ENCODE measurements at places on chromosomes 5 and 9.
A peak's percentile ranks its signal among the peaks of the same experiment; 100 is the strongest.

DNA sequence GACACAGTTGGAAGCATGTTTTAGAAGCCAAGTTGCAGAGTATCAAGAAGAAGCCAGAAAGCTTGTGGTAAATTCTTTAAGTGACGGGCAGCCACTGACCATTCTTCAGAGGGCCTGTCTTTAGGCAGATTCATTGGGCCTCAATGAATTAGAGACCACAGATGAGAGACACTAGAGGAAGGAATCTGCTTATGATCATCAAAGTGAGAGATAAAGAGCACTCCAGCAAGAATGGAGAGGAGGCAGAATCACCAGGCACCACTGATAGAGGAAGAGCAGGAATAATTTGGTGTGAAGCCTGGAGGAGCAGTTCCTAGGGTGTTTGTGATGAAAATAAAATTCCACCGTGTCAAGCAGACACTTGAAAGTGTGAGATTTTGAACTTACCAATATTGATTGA lies 365.9 kb upstream of the SLC30A5 start:
- DNase-seq = no peak

DNA sequence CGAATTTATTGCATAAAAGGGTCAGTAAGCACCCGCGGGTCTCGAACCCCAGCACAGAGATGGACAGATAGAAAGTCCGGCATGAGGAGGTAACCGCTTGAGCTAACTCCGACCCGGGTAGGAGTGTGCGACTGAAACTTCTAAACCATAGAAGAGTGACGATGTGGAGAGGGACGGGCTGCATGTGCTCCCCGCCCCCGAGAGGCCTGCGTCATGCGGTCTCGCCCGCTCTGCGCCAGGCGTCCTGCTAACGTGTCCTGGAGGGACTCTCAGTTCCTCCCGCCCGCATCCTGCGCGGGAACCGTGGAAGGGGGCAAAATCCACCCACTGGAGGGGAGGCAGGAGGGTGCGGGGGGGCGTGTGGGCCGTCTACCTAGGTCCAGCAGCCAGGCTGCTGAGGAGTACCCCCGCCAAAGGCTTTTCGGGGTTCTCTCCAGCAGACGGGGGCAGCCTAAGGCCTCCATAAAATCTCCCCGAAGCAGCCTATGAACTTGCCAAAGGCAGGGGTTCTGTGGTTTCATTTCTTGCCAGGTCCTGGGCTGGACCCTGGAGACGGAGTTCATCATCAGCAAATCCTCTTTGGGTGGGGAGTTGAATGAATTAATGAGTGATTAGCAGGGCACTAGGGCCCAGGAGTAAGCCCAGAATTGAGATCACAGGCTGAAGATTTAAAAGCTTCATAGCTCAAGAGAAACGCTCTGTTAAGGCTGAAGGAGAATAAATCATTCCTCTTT lies 51.9 kb downstream of the TGFBI start:
- no peak for DNase-seq

DNA sequence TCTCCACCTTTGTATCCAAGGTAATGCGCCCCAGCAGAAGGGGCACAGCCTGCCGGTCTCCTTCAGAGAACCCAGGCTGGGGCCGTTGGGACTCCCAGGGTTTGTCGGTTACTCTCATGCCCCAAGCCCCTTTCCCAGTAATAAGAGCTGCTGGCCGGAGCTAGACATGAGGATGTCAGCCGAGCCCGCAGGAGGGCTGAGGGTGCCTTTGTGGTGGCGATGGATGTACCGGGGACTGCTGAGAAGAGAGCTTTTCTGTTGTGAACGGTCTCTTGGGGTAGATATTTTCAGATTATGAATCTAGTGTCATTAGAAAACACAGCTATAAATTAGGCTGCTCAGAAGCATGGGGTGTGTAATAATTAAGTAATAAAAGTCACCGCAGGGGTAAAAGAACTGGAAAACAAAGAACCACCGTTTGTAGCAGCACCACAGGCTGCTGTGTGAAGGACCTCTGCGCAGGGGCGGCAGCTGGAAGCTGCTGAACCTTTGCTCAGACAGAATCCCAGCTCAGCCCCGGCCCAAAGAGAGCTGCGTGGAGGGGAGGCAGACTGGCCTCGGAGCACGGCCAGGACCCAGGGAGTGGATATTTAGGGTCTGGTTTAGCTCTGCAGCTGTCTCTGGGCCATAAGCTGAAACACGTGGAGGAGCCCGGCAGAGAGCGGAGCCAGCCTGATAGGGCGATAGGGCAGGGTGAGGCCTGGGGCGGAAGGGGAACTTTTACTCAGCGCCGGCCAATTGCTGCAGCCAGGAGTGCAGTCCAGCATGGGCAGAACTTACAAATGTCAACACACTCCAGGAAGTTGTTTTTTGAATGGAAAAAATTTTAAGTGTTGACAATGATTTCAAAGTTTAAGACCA lies 50.5 kb upstream of the BARHL1 start:
- no peak for DNase-seq

- DNase-seq = no peak
Measured at GRCh38 chr5:56278335-56278753, 45.2 kb upstream of the ANKRD55 start.

- no peak for DNase-seq
Measured at GRCh38 chr9:137160716-137161557, 8.9 kb downstream of the LRRC26 start.

DNA sequence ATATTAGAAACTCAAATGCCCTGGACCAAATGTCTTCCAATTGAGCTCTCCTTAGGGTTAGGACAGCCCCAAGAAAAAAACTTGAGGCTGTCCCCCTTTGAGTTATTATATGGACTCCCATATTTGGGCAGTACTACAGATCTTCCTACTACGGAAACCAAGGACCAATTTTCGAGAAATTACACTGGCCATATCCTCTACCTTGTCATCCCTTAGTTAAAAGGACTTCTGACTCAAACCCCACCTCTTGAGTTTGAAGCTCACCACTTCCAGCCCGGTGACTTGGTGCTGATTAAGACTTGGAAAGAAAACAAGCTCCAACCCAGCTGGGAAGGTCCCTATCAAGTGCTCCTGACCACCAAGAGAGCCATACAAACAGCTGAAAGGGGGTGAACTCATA lies 497.0 kb upstream of the GRAMD2B start:
- DNase-seq = no peak

DNA sequence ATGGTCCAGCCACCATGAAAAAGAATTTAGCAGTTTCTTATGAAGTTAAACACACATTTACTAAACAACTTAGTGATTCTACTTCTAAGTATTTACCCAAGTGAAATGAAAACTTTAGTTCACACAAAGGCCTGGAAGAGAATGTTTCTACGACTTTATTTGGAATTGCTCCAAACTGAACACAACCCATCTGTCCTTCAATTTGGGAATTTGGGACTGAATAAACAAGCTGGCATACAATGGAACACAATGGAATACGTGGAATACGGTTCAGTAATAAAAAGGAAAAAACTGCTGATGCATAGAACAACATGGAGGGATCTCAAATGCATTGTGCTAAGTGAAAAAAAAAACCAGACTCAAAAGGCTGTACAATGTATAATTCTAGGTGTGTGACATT lies 44.6 kb upstream of the BASP1 start:
- DNase-seq = no peak

- no peak for DNase-seq
Measured at GRCh38 chr9:115134941-115135340, 17.0 kb upstream of the TNC start.

GRCh38 chr9:33297432-33297831 lies 7.1 kb downstream of the NFX1 start:
- no peak for DNase-seq

GRCh38 chr5:176154821-176155220 lies 83.4 kb upstream of the SIMC1 start:
- DNase-seq = no peak

GRCh38 chr9:134955156-134955555 lies 37.4 kb upstream of the FCN1 start:
- no peak for DNase-seq

- no peak for DNase-seq
Measured at GRCh38 chr9:123003466-123003865, 30.0 kb upstream of the GPR21 start.

DNA sequence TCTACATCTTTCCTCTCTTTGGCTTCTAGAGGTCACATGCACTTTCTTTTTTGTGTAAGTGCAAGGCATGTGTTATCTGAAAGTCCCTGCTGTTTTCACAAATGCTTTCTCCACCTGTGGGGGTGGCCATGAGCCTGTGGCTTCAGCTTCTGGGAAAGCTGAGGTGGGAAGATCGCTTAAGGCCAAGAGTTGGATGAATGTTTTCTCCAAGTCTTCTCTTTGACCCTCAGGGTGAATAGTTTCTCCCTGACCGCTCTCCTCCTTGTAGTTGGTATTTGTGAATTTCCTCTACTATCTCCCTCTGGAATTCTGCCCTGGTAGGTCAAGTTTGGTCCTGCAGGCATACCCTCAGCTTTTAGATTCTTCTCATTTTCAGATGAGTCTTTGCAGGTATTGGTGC lies 74.2 kb downstream of the UGCG start:
- no peak for DNase-seq

GRCh38 chr9:35903049-35903448 lies 3.0 kb upstream of the HRCT1 start:
- peak; percentile 50 for DNase-seq

DNA sequence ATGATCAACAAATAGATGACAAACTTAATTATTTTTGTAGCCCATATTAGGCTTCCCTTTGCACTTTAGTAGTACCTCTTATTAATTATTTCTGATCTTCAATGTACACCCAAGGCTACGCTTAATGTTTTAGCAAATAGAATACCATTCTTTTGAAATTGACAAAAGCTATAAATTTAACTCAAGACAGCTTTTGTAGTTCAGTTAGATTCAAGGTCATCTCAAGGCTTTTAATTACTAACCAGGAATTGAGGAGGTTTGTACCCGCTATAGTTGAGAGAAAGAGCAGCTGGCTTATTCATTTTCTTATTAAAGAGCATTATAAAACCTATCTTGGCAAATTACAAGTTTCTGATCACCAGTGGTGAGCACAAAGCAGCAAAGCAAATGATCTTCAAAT lies 15.1 kb downstream of the NR6A1 start:
- DNase-seq = no peak

DNA sequence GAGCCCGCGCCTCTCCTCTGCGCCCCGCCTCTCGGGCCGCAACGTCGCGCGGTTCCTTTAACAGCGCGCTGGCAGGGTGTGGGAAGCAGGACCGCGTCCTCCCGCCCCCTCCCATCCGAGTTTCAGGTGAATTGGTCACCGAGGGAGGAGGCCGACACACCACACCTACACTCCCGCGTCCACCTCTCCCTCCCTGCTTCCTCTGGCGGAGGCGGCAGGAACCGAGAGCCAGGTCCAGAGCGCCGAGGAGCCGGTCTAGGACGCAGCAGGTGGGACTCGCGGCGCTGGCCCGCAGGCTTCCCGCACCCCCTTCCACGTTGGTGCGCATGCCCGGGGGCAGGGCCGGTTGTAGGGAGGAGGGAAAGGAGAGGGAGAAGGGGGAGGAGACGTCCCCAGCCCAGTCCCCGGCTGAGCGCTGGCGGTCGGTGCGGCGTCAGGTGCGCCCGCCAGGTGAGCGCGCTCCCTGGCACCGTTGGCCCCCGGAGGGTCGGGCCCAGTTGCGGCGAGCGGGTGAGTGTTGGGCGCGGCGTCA lies at the start of gene OCLN:
Gene OCLN (plus strand): TSS at position 400 of the 532 bp plus-strand sequence. CDS start 11,455 bp downstream, outside the sequence.
- peak; percentile 85 for DNase-seq

DNA sequence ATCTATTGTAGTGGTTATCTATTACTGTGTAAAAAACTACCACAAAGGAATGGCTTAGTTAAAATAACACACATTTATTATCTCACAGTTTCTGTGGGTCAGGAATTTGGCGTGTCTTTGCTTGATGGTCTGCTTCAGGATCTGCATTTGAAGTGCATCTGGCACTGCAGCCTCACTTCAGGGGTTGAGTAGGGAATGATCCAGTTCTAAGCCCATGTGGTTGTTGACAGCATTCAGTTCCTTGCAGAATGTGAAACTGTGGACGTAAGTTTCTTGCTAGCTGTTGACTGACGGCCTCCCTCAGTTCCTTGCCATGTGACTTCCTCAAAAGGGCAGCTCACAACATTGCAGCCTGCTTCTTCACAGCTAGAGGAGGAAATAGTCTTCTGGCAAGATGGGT lies 2.1 kb upstream of the OGN start:
- DNase-seq = no peak

GRCh38 chr5:161481922-161482321 lies 64.6 kb downstream of the GABRB2 start:
- DNase-seq = no peak

- no peak for DNase-seq
Measured at GRCh38 chr9:115847216-115847615, 306.4 kb upstream of the PAPPA start.

DNA sequence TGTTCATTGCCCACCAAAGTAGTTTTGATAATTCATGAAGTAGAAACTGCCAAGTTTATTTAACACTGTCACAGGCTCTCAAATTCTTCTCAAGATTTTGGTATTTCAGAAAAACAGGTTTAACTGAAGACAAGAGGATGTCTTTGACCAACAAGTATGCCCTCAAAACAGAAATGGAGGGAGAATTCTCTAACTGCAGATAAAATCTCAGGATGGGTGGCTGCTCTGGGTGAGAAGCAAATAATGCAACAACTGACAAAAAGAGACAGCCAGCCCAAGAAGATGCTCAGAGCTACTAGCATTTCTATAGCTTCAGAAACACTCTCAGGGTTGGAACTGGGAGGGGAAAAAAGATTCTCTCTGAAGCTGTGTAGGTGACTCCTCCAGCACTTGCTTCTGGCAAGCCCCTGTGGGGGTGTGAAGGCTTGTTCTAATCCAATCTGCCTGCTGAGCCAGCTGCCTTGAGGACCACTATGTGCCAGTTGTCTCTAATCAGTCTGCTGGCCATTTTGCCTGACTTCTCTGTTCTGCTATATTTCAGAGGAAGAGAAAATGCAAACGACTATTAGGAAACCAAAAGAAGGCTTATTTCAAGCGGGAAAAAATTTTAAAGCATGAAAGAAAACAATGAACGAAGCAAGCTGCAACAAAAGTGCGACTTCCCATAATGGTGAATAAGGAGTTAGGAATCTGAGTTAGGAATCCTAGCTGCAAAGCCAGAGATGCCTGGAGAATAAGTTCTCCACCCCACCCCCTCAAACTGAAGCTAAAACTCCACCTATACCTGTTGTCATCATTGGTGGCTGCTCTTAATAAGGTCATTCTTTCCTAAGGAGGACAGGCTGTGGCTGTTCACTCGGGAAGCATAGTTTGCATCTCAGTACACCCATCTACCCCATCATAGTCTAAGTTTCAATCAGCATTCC lies 147.5 kb downstream of the GNAQ start:
- no peak for DNase-seq

GRCh38 chr5:110413856-110414255 lies 312.6 kb downstream of the TMEM232 start:
- DNase-seq = no peak

DNA sequence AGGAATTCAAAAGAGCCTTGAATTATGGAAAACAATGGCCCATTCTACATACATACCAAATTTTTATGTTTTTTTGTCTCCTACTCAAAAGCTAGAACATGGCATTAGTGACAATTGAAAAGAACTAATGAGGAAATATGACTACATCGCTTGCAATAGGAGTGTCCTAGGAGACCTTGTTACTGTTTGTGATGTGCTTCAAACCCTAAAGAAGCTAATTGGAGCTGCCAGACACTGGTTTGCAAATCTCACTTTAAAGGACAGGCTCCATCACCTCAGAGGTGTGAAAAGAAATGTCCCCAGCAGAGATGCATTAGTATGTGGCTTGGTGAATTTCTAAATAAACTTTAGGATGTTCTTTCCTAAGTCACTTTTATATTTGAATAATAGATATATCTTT lies 354.2 kb upstream of the EFNA5 start:
- no peak for DNase-seq

- peak; percentile 93 for DNase-seq
Measured at GRCh38 chr5:76808141-76808691, 10.6 kb upstream of the F2RL1 start.

Data from HAP-1 (cell line).